ENCODE measurements at places on chromosomes 5 and 9. TPM values are rescaled to one million over a fixed set of nuclear protein-coding genes. Genes with fewer than 3 reads are reported as not detected.

The TAF11L13 gene
- total RNA-seq = not detected

The LIX1 gene
- under 0.01 TPM for total RNA-seq

The PLCXD3 gene
- total RNA-seq = 0.32 TPM

The SLC25A2 gene
- 0.64 TPM for total RNA-seq

The PCDHGA12 gene
- total RNA-seq = 15.5 TPM

The AIF1L gene
- total RNA-seq = 0.43 TPM

The ARHGEF39 gene
- total RNA-seq = 0.97 TPM

The GMCL2 gene
- not detected for total RNA-seq

The TMC1 gene
- total RNA-seq = 1.3 TPM

The FOXD4 gene
- total RNA-seq = 0.43 TPM

DNA sequence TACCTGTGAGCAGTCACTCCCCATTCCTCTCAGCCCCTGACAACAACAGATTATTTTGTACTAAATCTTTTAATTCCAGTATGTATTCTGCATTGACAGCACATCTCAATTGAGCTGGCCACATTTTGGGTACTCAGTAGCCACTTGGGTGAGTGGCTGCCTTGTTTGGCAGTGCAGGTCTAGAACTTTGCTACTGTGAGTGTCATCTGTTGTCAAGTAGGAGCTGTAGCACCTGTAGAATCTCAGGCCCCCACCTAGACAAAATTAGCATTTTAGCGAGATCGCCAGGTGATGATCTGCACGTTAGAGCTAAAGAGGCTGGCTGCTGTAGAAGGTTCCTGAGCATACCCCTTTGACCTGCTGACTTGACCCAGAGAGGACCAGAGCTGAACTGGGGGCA lies 44.4 kb upstream of the CPEB4 start:
- no peak for DNase-seq

GRCh38 chr5:37703841-37704241 lies 136.0 kb downstream of the GDNF start:
- DNase-seq = no peak

DNA sequence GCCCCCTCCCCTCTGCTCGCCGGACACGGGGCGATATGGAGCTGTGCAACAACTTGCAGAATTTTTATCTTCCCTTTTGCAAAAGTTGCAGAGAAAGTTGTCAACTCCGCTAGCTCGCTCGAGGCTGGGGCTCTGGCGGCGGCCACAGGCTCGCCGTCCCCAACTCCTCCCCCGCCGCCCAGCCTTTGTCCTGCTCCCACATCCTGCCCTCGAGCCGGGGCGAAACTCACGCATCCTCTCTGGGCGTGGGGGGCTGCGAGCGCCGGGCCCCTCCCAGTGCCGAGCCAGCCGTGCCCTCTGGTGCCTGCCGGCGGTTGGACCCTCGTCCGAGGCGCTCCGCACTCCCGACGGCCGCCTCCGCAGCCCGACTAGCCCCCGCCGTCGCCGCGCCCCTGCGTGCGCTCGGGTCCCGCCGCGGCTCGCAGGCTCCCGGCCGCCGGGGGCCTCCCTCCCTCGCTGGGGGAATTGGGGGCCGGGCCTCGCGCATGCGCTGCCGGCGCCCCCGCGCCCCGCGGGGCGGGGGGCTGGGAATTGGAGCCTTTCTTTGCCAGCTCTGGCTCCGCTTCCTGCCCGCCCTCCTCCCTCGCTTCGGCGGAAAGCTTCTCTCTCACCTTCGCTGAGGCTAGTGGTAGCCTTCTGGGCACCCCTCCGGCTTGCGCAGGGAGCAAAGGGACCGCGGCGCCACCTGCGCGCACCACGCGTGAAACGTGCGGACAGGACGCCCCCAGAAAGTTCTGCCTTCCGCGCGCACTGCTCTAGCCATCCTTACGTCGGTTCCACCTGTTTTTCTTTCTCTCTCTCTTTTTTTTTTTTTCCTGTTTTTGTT lies at the start of gene CCNJL:
Gene CCNJL (minus strand): TSS at position 431 of the 826 bp plus-strand sequence. CDS start 641 bp downstream, outside the sequence.
- DNase-seq = peak; percentile 48

DNA sequence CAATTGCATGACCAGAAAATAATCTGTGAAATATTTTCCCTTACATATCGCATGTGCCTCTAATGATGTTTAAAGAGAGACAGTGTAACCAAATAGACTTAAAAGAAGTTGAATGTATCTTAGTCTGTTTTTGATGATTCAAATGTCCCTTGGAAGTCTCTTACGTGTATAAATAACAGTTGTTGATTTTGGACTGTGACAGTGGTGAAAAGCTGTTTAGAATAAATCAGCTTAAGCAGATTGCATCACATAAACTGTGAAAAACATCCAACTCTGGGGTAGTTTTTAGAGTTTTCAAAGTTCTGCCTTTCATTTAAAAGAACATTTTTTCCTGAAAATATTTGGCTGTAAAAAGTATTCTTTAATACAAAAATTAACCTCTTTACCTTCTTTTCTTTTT lies 301.1 kb downstream of the PRR16 start:
- DNase-seq = peak; percentile 81

- peak; percentile 21 for DNase-seq
These were observed 21.8 kb upstream of the PRUNE2 start for GRCh38 chr9:76927540-76928240.

GRCh38 chr9:91421971-91422757 lies 1.5 kb downstream of the NFIL3 start:
- DNase-seq = peak; percentile 63

GRCh38 chr5:60649288-60649917 lies 50.6 kb downstream of the DEPDC1B start:
- peak; percentile 60 for DNase-seq

GRCh38 chr5:71893451-71893850 lies 174.4 kb downstream of the CARTPT start:
- DNase-seq = no peak

- no peak for DNase-seq
These were observed 10.5 kb upstream of the TRAF1 start for GRCh38 chr9:120937127-120937526.

GRCh38 chr9:19471737-19472648 lies 63.2 kb downstream of the ACER2 start:
- DNase-seq = peak; percentile 38

GRCh38 chr9:96646081-96646991 lies 8.8 kb downstream of the PRXL2C start:
- peak; percentile 82 for DNase-seq

DNA sequence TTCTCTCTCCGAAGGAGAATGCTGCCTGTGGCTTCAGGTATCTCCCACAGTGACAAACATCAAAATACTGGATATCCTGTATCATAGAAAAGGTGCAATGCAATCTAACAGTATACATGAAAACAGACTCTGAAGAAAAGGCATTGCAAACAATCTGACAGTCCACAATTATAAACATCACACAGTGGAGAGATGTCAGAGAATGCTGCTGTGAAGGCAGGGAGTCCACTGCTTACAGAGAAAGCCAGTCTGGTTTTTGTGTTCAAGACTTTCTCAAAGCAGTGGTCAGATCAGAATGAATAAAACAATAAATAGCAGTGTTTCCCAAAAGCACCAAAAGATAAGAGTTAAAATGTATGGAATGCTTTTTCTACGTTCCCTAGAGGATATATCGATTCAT lies 28.7 kb downstream of the TTC23L start:
- no peak for DNase-seq

Data from fibroblast of villous mesenchyme (primary cell).